CD8-positive, alpha-beta memory T cell (primary cell): ENCODE measurements at places on chromosomes 11 and 22. TPM values are rescaled to one million over a fixed set of nuclear protein-coding genes. Genes with fewer than 3 reads are reported as not detected.

Gene SMCO4
- polyA plus RNA-seq: 9.0 TPM

Gene NOX4
- polyA plus RNA-seq: not detected

Gene PRR33
- 0.17 TPM for polyA plus RNA-seq

Gene SCO2
- 6.5 TPM for polyA plus RNA-seq

Gene OR8K3
- polyA plus RNA-seq: not detected

Gene PGA5
- polyA plus RNA-seq: not detected

Gene SELENOM
- polyA plus RNA-seq: 138 TPM
